ENCODE measurements at places on chromosomes 1 and 21.

DNA sequence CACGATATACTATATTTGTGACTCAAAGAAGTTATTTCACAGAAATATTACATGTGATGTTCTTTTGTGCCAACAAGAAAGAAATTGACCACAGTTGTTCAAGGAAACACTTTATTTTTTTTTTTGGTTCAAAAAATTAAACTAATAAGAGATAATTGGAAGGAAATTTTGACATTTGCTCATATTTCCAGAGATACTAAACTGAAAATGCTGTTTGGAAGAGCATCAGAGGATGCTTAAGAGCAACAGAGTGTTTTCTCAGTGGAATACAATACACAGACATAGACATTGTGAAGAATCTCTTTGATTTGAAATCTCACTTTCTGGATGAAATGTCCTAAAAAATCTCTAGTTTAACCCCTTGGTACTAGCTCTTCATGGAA, 760.4 kb upstream of the CXADR start:
- DNase-seq, result no peak

GRCh38 chr1:64959986-64960385, 6.4 kb downstream of the JAK1 start:
- DNase-seq, result no peak

GRCh38 chr1:26889551-26890466, at the start of gene GPN2:
Gene GPN2 (minus strand): TSS chr1:26890283. CDS start chr1:26890096, 187 bp downstream.
- peak; percentile 95 for DNase-seq

DNA sequence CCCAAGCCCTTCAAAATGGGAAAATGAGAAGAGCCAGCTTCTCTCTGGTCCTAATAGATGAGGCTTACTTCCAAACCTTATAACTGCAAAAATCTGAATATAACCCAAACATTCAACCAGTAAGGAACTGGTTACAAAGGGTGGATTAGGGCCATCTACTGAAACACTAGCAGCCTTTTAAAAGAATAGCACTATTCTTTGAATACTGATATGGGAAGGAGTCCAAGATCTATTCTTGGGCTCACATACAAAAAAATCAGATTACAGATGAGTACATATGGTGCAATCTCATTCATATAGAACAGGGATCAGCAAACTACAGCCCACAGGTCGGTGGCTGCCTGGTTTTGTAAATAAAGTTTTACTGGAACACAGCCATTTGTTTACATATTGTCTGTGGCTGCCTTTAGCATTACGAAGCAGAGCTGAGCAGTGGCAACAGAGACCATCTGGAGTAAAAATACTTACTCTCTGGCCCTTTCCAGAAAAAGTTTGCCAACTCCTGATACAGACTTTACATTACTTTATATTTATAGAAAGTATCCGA, 167.7 kb downstream of the ZSCAN20 start:
- no peak for DNase-seq

DNA sequence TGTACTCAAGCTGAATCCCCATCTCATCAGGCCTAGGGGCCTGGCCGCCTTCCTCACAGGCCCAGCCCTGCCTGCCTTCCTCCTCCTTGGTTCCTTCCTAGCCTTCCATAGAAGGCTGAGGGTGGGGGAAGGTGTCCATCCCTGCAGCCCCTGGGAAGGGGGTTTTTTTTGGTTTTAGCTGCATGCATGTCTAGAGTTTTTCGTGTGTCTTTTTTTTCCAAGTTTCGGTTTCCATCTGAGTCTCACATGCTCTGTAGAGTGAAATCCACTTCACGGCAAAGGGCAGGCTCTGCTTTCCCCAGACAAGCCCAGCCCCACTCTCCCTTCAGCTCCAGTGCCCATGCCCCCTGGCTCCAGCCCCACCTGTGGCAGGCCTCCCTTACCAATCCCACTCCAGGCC, 32.1 kb downstream of the GRHL3 start:
- no peak for DNase-seq

- DNase-seq, result no peak
Observed at GRCh38 chr1:108861566-108861965, 4.7 kb upstream of the AKNAD1 start.

- no peak for DNase-seq
Observed at GRCh38 chr1:190615818-190616217, 138.2 kb upstream of the BRINP3 start.

- DNase-seq, result no peak
Observed at GRCh38 chr1:177686933-177687332, 282.9 kb downstream of the SEC16B start.

DNA sequence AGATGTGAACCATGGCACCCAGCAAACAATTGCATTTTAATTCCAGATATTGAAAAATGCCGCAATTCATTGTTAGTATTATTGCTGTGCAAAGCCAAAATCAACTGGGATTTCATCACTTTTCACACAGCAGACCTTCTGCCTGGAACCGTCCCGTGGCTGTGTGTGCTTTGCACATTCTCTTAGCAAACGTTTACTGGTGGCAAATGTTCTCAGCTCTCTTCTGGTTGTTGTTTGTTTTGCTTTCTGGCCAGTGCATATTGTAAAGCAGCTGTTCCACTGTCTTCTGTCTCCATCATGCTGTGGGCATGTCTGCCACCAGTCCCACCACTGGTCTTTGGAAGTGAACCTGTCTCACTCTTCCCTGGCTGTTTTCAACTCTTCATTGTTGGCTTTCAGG, 19.8 kb upstream of the TTLL10 start:
- DNase-seq, result no peak

GRCh38 chr1:58363585-58363984, 182.9 kb downstream of the OMA1 start:
- no peak for DNase-seq

DNA sequence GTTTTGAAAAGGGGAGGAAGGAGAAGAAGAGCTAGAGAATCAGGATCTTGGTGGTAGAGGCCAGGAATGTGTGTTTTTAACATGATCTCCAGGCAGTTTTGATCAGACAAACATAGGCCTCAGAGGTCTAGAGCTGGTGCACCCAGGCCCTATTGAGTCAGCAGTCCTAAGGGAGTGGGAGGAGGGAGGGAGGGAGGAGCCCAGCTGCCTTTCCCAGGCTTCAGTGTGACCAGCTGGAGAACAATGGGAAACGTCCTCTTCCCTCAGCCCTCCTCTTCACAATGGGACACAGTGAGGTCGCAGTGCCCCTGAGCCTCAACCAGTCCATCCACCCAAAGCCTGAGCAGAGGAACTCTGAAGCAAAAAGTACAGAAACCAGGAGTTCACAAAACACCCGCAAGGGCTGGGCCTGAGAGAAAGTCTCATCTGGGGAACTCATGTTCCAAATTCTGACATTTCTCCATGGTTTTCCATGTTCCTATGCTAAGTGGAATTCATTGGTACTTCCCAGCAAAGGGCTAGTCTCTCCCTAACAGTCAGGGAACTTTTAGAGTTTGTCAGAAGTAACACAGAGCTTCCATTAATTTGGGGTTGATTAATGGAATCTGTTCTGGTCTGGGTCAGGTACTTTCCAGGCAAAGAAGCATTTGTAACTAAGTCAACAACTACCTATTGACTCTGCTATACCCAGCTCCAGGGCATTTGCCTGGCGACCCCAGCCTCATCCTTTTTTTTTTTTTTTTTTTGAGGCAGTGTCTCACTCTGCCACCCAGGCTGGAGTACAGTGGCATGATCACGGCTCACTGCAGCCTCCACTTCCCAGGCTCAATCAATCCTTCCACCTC, 37.5 kb downstream of the ELAPOR1 start:
- DNase-seq, result no peak

GRCh38 chr1:219927298-219927955, 930 bp downstream of the SLC30A10 start:
- DNase-seq, result no peak

- no peak for DNase-seq
Observed at GRCh38 chr1:95640746-95641145, 406.7 kb downstream of the RWDD3 start.

- DNase-seq, result peak; percentile 96
Observed at GRCh38 chr1:23369335-23370013, at the start of gene ZNF436. Gene ZNF436 (minus strand): TSS chr1:23369836. CDS start chr1:23368005, 1,831 bp downstream.

DNA sequence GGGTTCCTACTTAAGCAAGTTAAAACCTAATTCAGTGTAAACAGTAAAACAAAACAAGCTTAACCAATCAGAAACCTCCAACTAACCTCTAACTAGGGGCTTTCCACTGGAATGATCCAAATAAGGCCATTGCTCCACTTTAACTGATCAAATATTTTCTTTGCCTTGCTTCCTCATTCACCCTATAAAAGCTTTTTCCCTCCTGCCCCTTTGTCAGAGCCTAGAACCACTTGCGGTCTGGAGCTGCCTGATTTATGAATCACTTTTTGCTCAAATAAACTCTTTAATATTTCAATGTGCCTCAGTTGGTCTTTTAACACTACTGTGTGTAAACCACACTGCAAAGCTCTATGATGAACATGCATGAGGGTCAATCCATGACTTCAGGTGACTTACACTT, 4.5 kb upstream of the FAM89A start:
- DNase-seq, result no peak

DNA sequence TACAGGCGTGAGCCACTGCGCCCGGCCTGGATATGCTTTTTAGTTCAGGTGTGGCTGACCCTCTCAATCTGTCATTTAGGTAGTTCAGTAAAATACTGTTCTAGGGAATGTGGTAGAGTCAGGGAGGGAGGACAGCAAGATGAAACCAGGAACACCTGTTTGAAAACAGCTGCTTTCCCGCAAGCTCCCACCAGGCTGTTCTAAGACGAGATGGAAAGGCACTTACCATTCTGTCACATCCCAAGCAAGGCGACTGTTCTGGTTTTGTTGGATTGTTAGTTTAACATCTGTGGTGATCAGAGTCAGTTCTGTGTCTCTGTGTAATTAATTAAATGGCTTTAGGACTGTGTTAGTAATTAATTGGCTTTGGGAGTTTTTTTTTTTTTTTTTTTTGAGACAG, 2.9 kb downstream of the CHAF1B start:
- DNase-seq, result no peak

- DNase-seq, result peak; percentile 25
Observed at GRCh38 chr21:33836408-33836807, 79.2 kb downstream of the ATP5PO start.

DNA sequence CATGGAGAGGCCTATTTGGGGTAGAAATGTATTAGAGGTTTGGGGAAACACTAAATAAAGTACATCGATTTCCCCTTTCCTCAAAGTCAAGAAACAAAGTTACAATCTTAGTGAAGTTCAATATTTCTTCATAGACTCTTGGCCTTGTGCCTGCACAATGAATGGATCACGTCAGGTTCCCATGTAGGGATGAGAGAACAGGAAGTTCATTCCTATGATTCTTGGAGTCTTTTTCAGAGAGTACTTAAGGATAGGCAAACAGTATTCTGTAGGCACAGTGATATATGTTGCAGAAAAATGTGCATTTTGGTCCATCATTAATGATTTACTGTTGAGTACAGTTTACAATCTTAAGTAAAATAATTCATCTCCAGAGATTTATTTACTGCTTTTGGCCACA, 275.5 kb downstream of the RGS7 start:
- no peak for DNase-seq

GRCh38 chr1:234214129-234214910, 158.9 kb upstream of the COA6 start:
- peak; percentile 58 for DNase-seq

GRCh38 chr1:65757531-65757930, 35.2 kb upstream of the PDE4B start:
- DNase-seq, result no peak

DNA sequence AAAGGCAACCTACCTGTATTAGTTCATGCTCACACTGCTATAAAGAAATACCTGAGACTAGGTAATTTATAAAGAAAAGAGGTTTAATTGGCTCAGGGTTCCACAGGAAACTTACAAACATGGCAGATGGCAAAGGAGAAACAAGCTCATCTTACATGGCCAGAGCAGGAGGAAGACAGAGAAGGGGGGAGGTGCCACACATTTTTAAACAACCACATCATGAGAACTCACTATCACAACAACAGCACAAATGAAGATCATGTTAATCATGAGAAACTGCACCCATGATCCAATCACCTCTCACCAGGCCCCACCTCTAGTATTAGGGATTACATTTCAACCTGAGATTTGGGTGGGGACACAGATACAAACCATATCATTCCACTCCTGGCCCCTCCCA, 90.6 kb upstream of the KCTD3 start:
- DNase-seq, result no peak

- DNase-seq, result no peak
Observed at GRCh38 chr1:60008500-60008899, 65.1 kb downstream of the C1orf87 start.

DNA sequence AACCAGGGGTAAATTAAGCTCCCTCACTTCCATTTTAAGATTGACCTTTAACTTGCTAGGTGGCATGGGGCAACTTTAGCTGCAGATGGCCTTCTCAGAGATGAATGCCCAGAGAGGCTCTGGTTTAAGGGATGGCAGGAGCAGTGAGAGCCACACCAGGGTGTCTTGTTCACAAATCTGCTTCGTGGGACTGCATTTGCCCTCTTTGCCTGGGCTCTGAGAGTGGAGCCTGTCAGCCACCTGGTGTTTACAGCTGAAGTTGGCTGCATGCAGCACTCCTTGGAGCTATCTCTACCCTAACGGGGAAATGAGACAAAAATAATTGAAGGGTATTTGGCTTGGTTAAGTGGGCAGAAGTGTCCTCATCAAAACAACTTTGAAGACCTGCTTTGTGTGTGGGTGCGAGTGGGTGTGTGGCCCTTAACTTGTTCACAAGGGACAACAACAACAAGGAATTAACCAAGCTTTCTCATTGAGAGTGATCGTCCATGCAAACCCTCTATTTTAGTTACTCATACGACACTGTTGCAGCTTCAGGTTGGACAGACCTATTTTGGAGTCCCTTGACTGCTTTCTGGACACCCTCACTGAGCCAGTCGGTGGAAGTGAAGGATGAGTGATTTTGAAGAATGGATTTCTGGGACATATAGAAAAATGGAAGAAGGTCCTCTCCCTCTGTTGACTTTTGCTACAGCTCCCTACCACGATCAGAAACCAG, 29.8 kb downstream of the PGM1 start:
- DNase-seq, result no peak

DNA sequence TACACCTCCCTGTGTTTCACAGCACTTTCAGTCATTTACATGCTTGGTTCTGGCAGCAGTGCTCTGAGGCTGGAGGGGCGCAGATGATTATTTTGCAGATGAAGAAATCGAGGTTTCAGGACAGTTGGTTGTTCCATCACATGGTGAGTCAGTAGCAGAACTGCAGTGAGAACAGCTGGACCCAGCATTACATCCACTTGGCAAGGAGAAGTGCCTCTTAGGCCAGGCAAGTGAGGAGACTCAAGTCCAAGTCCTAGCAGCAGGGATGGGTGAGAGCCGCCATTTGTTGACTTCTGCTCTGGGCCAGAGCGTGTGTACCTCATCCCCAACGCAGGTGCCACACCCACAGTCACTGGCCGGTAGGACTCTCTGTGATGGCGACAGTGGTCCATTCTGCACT, 26.8 kb upstream of the EPHA8 start:
- DNase-seq, result no peak

Measured in hematopoietic multipotent progenitor cell treated with erythropoietin and hydrocortisone succinate and interleukin-3 and kit ligand, for 4 days (in vitro differentiated cells).